GM23248 (cell line): ENCODE measurements at places on chromosomes 1 and 21. TPM values are rescaled to one million over a fixed set of nuclear protein-coding genes. Genes with fewer than 3 reads are reported as not detected.

The SYT6 gene
- total RNA-seq: not detected in 2 replicates

The LCE1E gene
- not detected in 2 replicates for total RNA-seq

The CD5L gene
- not detected in 2 replicates for total RNA-seq

The GPR25 gene
- total RNA-seq: not detected in 2 replicates

The TAS1R1 gene
- total RNA-seq: not detected in 2 replicates

The TMPRSS15 gene
- total RNA-seq: not detected in 2 replicates
